ENCODE measurements at places on chromosomes 1 and 21. TPM values are rescaled to one million over a fixed set of nuclear protein-coding genes. Genes with fewer than 3 reads are reported as not detected.

DNA sequence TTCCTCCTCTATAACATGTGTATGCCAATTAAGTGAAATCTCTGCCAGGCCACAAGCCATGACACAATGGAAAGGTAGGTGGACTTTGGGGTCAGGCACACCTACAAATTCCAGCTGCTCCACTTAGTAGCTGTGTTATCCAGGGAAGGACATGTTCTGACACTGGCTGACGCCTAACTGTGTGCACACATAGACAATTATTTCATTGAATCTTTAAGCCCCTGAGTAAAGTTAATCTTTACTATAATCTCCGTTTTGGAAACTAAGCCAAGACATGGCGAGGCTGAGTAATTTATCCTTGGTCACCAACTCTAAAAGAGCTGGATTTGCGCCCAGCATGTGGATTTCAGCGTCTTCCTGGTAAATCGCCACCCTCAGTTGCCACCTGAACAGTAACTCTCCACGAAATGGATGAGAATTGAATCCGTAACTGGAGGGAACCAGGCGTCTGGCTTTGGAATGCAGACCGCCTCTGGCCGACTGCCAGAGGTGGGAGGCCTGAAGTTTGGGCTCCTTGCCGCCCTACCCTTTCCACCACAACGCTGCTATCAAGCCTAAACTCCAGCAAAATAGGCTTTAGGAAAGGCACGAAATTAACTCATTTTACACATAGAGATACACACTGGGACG lies 888 bp upstream of the SNRPE start:
- no peak for DNase-seq

GRCh38 chr1:161720422-161720821 lies 922 bp upstream of the FCRLB start:
- DNase-seq, result no peak

SLC44A5 gene
- 0.58 TPM for total RNA-seq

DNA sequence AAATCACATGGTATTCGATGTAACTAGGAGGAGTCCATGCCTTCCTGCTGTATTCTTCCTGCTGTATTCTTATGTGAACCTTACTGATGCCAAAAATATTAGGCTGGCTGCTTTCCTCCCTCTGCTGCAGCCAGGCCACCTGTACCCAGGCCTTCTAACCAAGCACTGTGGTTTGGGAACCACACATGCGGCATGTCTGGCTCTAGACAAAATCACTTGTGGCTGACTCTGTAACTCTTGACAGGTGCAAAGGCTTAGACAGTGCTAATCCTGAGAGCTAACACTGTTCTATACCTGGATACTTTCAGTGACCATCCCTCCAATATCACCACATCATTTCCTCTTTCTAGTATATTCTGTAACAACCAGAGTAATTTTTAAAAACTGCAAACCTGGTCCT lies 67.7 kb downstream of the PCP4 start:
- no peak for DNase-seq

GRCh38 chr1:212586206-212587015 lies 22.1 kb upstream of the ATF3 start:
- no peak for DNase-seq

GRCh38 chr1:169779970-169780369 lies 14.7 kb downstream of the METTL18 start:
- DNase-seq, result no peak

- DNase-seq, result no peak
Measured at GRCh38 chr21:40324389-40324788, 457.2 kb downstream of the PCP4 start.

- DNase-seq, result no peak
Measured at GRCh38 chr1:236718328-236718727, 32.0 kb downstream of the ACTN2 start.

GRCh38 chr1:231193710-231194340 lies 32.0 kb downstream of the TRIM67 start:
- no peak for DNase-seq

- DNase-seq, result no peak
Measured at GRCh38 chr1:183163316-183163715, 22.7 kb upstream of the LAMC2 start.

DNA sequence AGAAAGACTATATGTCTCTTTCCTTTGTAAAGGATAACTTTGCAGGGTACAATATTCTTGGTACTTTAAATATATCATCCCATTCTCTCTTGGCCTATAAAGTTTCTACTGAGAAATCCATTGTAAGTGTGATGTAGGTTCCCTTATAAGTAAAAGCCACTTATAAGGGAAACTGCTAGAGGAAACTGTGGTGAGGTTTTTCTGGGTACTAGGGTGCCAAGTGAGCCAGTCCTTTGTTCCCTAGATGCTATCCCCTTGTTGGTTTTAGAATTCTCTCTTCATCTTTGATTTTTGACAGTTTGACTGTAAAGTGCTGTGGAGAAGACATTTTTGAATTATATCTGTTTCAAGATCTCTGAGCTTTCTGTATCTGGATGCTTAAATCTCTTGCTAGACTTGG lies 108.9 kb upstream of the NEK7 start:
- DNase-seq, result no peak

SYCP1 gene
- total RNA-seq, result not detected

SLC37A1 gene
- total RNA-seq, result 3.8 TPM

GRCh38 chr21:40186045-40186444 lies 318.8 kb downstream of the PCP4 start:
- DNase-seq, result no peak

CFHR5 gene
- not detected for total RNA-seq

DNA sequence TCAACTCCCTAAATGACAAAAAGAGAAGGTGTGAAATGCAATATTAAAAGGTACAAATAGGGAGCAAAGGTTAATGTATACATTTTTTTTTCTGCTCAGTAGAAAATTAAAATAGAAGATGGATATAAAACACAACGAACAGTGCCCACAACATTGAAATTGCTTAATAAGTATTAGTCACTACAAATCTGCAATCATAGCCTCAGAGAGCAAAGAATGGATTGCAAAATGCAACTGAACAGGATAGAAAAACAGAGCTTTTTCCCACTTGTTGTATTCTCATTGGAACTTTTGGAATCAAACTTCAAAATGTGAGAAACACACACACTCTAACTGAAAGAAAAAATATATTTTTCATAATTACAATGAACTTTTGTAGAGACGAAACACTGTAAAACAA lies 552.2 kb upstream of the NCAM2 start:
- no peak for DNase-seq

GRCh38 chr1:117162816-117163215 lies 41.3 kb upstream of the TRIM45 start:
- DNase-seq, result no peak

DNA sequence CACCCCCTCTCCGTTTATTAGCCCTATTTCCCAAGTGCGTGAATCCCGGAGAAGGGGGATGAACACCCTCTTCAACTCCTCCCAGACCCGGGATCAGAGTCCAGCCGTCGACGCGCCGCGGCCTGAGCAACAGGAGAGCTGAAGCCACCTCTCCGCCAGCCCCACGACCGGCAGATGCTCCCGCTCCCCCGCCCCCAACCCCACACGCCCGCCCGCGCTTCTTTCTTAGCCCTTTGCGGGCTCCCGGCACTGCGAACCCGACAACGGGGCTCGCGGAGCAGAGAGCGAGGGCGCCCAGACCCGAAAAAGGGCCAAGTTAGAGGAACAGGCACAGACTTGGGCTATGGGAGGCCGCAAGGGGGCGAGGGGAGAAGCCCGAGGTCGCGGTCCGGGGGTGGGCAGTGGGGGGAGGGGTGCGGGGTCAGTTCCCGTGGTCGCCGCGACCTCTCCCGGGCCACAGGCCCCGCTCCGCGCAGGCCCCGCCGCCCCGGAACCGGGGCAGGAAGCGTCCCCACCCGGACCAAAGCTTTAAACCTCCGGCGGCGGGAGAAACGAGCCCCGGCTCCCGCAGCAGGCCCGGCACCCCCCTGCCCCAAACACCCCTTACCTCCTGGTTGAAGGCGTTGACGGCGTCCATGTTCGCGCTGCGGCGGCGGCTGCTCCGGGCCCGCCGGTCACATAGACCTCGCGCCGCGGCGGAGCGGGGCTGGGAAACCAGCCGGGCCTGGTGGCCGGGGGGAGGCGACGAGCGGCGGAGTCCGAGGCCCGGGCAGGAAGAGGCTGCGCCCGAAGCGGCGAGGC lies 662 bp downstream of the SCAF4 start:
- DNase-seq, result peak; percentile 40

DNA sequence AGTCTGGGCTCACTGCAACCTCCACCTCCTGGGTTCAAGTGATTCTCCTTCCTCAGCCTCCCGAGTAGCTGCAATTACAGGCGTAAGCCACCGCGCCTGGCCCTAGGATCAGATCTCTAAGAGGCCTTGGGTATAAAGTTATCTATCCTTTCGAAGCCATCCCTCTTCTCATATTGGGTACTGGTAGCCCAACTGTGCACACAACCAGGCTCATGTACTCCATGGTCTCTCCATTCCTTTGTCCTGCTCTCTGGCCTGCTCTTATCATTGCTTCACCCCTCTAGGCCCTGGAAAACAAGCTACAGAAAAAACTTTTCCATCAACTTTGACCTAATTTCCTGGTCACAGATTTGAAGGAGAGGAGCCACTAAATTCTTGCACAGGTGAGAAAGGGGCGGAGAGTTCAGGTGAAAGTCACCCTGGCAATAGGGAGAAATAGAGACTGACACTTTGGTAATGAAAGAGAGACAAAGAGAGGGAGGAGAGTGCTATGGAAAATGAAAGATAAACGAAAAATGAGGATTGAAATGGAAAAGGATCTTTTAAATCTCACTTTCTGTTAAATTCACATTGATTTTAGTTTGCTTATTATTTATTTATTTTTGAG lies 6.0 kb downstream of the TXNIP start:
- DNase-seq, result no peak

GRCh38 chr21:21039624-21040170 lies 41.5 kb downstream of the NCAM2 start:
- no peak for DNase-seq

GRCh38 chr1:161076410-161076809 lies 6.7 kb upstream of the ARHGAP30 start:
- no peak for DNase-seq

CSF3R gene
- 3.8 TPM for total RNA-seq

GRCh38 chr1:22889213-22889827 lies 83.3 kb downstream of the LACTBL1 start:
- DNase-seq, result no peak

SPRR3 gene
- total RNA-seq, result not detected

- DNase-seq, result no peak
Measured at GRCh38 chr1:208528578-208529240, 284.5 kb upstream of the PLXNA2 start.

DNA sequence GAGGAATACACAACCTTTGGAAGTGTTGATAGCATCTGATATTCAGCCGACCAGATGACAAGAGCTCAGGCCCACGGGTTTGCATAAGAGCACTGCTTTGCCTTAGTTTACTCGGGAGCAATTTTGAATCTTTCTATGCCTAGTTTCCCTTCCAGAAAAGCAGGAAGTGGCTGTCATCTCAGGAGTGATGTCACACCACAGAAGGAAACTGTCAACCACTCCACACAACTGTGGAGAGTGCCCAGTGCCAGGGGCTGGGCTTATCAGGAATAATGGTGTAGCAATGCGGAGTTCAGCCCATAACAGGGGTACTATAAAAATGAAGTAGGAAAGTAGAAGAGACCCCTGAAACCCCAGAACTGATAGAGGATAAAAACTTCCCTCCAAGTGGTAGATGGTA lies 28.4 kb downstream of the NTPCR start:
- no peak for DNase-seq

FCMR gene
- 3.3 TPM for total RNA-seq

DNA sequence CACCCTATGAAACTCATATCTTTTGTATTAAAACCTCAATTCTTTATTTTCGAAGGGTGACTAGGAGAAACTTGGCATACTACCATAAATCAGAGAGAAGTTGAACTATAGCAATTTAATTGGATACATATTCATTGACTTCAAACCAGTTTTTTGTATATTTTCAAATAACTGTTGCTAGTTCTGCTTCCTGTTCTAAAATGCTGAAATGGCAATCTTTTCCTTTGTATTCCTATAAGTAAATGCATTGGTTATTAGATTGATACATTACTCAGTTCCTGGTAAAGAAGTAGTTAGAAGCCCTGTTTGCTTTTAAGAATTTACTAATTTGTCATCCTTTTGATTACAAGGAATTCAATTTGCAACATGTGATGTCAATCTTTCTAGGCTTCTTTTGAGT lies 200.0 kb downstream of the DISC1 start:
- DNase-seq, result no peak

GLRX2 gene
- total RNA-seq, result 31.8 TPM

LCE1F gene
- not detected for total RNA-seq

DNA sequence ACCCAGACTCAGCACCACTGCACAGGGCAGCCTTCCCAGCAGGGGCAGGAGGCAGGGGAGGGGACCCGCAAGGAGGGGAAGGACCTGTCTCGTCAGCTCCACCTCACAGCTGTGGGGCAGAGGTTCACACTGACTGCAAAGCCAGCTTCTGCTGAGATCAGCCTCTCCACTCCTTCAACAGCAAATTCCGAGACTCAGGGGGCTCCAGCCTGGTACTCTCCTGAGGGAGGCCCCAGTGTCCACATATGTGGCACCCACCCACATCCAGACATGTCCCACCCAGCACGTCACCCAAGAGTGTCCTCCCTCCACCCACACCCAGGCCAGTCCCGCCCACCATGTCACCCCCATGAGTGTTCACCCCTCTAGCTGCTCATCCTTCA lies 329.5 kb downstream of the NPHP4 start:
- DNase-seq, result no peak

GRCh38 chr21:45886610-45887026 lies 95.0 kb upstream of the COL6A1 start:
- DNase-seq, result no peak

DNA sequence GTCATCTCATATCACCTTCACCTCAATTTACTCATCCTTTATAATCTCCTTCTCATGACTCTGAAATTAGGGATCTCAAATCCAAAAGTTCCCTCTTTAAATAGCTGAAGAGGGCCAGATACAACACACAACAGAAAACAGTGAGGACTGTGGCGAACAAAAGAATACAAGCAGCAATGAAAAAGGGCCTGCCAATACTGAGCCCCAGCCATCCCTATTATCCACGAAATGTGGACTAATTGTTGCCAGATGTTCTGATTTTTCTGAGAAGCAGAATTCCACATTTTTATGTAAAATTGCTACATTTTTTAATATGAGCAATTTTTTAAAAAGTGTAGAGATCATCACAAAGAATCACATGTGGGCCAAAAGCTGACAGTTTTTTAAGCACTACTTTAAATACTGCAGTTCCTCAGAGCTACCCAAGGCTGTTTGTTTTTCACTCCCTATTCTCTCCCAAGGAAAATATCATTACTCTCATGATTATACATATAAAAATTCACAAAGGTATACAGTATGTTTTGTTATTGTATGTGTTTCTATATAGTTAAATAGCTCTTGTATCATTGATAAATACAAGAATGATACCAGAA lies 90.0 kb downstream of the ASH1L start:
- DNase-seq, result no peak

HMGCS2 gene
- 65.5 TPM for total RNA-seq

Measured in left ventricle myocardium inferior (tissue), 1 donor.